Fibroblast of the conjunctiva (primary cell): ENCODE measurements at places on chromosomes 13 and 19.

DNA sequence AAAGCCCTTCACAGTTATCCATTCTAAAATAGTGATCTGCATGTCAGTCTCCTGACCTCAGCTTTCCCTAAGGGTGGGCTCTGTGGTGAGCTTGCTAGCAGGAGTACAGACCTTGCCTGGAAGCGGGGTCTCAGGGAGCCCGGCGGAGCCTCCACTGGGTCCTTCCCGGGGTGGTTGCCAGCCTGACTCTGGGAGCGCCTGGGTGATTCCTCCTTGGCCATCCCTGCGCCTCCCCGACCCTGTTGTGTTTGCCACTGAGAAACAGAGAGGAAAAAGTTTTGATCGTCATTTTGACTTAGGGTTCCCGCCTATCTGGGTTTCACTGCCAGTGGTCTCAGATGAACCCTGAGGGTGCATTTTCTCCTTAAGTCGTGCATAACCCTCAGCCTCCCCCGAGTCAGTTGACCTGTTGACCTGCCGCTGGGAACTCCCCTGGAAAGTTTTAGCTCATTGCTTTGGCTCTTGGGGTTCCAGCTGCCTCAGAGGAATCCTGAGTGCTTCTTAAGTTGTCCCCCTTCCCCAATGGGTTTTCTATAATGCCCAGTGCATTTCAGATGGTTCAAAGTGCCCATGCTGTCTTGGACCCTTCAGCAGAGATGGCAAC, 117.8 kb downstream of the RAB20 start:
- no peak for DNase-seq

DNA sequence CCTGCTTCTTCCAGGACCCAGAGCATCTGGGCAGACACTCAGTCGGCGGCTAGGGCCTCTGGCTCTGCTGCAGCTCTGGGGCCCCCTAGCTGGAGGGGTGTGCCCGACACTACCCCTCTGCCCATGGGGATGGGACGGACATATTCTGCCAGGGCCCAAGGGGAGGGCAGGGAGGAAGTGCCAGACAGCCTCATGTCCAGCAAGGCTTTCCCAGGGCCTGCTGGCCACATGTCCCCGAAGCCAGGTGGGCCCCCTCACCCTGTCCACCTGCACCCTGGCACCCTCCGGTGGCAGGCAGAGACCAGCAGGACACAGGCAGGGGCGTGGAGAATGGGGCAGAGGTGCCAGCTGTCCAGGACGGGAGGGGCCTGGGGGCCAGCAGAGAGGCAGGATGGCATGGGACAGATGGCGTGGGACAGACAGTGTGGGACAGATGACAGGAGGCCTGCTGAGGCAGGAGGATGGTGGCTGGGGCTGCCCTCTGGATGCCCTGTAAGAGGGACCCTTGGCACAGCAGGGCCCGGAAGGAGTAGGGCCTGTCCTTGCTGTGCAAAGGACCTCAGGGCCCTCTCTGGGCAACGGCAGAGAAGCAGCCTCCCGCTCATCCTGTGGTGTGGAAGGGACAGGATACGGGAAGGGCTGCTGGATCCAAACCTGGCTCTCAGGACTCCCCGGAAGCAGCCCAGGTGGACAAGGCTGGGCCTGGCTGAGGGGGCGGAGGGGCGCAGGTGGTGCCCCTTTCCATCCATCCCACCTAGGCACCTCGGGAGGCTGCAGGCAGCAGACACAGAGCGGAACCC, 29.1 kb downstream of the CEBPG start:
- no peak for DNase-seq

DNA sequence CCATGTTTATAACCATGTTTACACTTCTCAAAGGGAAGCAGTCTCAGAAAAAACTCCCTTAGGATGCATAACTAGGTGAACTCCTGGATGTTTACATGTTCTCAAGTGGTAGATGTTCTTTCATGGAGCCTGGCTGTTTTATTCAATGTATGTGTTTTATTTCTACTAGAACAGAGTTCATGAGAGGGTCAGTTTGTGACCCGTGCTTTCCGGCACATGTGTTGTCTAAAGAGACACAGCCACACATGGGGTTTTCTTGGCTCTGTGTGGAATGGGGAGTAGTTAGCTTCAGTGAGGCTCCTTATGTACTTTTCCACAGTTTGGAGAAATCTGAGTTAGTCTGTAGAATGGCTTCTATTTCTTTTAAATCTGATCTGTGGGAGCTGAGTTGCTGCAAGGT, 60.9 kb downstream of the ATP8A2 start:
- no peak for DNase-seq

GRCh38 chr13:32309312-32310133, 5.6 kb downstream of the ZAR1L start:
- DNase-seq = no peak

GRCh38 chr13:32535115-32535514, 3.5 kb downstream of the N4BP2L2 start:
- DNase-seq = no peak

DNA sequence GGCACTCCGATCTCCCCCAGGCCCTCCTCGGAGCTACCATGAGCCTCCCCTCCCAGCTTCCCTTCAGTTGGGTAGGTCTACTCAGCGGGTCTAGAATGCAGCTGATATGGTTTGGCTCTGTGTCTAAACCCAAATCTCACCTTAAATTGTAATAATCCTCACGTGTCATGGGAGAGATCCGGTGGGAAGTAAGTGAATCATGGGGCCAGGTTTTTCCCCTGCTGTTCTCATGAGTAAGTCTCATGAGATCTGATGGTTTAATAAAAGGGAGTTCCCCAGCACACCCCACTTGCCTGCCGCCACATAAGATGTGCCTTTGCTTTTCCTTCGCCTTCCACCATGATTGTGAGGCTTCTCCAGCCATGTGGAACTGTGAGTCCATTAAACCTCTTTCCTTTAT, 14.5 kb upstream of the DOCK9 start:
- no peak for DNase-seq

GRCh38 chr13:106500445-106500844, 35.0 kb downstream of the EFNB2 start:
- no peak for DNase-seq

DNA sequence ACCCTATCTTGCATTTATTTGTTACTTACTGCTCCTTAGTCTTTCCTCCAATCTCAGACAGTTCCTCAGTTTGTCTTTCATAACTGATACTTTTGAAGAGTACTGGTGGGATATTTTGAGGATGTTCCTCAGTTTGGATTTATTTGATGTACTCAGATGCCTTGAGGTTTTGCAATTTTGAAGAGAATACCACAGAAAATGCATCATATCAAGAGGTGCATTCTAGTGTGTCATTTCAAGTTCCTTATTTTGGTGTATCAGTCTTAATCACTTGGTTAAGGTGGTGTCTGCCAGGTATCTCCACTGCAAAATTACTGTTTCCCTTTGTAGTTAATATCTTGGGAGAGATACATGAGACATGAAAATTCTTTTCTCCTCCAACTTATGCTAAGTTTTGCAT, 75.1 kb downstream of the URI1 start:
- no peak for DNase-seq

DNA sequence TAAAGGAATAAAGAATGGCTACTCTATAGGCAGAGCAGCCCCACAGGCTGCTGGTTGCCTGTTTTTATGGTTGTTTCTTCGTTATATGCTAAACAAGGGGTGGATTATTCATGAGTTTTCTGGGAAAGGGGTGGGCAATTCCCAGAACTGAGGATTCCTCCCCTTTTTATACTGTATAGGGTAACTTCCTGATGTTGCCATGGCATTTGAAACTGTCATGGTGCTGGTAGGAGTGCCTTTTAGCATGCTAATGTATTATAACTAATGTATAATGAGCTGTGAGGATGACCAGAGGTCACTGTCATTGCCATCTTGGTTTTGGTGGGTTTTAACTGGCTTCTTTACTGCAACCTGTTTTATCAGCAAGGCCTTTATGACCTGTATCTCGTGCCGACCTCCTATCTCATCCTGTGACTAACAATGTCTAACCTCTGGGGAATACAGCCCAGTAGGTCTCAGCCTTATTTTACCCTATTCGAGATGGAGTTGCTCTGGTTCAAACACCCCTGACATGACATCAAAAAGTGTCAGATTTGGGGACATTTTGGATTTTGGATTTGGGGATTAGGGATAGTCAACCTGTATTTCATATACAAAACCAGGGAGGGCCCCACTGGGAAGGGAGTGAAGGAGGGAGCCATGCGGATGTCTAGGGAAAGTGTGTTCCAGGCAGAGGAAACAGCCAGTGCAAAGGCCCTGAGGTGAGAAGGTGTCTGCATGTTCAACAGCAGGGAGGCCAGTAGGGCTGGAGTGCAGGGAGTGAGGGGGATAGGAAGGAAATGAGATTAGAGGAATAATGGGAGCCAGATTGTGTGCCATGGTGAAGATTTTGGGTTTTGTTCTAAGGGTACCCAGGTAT, 10.9 kb downstream of the FXYD5 start:
- DNase-seq = no peak

DNA sequence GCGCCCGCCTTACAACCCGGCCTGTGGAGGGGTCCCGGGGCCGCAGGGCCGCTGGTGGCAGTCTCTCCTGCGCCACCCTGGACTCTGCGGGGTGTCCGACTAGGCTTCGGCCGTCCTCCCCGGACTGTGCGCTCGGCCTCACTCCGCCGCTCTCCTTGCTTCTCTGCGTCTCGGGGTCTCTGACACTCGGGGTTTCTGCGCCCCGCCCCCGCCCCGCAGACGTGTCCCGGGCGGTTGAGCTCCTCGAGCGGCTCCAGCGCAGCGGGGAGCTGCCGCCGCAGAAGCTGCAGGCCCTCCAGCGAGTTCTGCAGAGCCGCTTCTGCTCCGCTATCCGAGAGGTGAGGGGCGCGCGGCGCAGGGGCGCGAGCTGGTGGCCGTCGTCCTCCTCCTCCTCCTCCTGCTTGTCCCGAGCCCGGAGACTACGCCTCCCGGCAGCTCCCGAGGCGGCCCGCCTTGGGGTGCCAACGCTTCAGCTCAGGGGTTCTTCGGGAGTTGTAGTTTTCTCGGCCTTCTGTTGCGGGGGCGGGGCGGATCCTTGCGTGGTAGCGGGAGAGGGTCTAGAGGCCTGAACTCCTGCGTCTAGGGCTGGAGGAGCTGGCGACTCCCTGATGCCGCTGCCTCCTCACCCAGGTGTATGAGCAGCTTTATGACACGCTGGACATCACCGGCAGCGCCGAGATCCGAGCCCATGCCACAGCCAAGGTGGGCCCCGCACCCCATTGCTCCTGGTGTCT, 627 bp downstream of the LIN7B start:
- DNase-seq = no peak

GRCh38 chr13:42574435-42575311, 721 bp downstream of the TNFSF11 start:
- no peak for DNase-seq

GRCh38 chr13:47459512-47459911, 541.6 kb downstream of the SUCLA2 start:
- no peak for DNase-seq

DNA sequence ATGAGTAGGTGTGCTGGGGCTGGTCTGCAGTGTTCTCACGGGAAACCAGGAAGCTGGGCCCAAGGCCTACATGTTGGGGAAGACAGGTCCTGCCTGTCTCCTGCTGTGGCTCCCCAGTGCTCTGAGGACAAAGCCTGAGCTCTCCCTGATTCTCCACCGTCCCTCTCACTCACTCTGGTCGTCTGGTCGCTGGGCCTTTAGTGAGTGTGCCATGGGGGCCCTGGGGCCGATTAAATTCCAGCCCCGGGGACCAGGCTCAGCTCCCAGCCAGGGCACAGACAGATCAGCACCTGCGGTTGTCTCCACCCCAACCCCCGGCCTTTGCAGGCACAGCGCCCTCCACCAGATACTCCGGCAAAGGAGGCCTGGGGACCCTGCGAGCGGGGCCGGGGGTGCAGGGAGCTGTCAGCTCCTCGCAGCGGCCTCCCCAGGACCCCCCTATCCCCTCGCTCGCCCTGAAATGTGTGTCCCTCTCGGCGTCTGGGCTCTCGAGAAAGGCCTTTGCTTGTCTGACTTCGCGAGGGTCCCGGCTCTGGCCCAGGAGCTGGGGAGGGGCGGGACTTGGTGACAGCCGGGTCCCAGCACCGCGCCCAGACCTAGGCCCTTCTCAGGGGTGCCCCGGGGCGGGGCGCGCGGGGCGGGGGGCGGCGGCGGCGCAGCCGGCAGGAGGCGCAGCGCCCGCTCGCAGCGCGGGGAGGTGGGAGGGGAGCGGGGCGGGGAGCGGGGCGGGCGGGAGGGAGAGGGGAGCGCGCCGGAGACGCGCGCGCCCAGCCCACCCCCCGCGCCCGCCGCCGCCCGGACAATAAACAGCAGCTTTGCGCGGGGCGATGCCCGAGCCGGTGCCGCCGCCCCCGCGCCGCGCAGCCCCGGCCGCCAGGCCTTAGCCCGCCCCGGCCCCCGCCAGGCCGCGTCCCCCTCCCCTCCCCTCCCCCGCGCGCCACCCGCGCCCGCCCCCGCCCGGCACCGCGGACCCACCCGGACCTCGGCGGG, at the start of gene PALM:
Gene PALM, plus strand, starts transcription at position 782 of the 990 bp plus-strand sequence. CDS start 212 bp downstream, outside the sequence.
- DNase-seq = no peak

GRCh38 chr19:37098570-37098969, 20.3 kb downstream of the ZNF420 start:
- no peak for DNase-seq
